ENCODE measurements at places on chromosomes 12 and 14.

DNA sequence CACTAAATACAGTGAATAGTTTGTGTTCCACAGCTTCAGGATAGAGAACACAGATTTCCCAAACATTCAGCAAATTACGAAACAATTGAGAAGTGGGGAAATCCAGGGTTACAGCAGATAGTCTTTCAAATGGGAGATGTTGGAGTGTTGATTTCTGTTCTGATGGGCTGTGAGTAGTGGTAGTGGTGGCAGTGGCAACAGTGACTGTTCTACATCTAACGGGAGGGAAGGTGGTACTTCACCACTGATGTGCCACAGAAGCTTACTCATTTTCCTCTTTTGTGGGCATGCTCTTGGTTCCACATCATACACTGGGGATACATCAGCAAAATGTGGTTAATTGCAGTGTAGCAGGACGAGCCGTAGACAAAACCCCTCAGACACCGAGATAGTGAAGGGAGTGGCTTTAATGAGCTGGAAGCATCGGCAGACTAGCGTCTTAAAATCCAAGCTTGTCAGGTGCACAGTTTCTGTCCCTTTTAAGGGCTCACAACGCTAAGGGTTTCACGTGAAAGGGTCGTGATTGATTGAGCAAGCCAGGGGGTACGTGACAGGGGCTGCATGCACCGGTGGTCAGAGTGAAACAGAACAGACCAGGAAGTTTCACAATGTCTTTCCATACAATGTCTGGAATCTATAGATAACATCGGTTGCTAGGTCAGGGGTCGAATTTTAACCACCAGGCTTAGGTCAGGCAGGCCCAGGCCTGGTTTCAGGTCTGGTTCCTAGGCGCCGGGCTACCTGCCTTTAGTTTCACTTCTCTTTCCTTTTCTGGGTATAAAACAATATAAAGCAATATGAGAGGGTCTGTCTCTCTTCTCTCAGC lies 330.6 kb upstream of the FBXO33 start:
- DNase-seq, result no peak
- H3K36me3 ChIP-seq, result no peaks in the 10 kb centered on the region
- H3K4me3 ChIP-seq, result no peak overlapping the region
- H3K27ac ChIP-seq, result no peak overlapping the region
- no peaks in the 10 kb centered on the region for H3K27me3 ChIP-seq

- H3K27ac ChIP-seq, result no peak overlapping the region
- no peaks in the 10 kb centered on the region for H3K36me3 ChIP-seq
- peaks cover 15% of the 10 kb centered on the region for H3K4me1 ChIP-seq
- H3K4me3 ChIP-seq, result no peak overlapping the region
- DNase-seq, result no peak
Measured at GRCh38 chr14:75445236-75445635, 17.4 kb downstream of the JDP2 start.

DNA sequence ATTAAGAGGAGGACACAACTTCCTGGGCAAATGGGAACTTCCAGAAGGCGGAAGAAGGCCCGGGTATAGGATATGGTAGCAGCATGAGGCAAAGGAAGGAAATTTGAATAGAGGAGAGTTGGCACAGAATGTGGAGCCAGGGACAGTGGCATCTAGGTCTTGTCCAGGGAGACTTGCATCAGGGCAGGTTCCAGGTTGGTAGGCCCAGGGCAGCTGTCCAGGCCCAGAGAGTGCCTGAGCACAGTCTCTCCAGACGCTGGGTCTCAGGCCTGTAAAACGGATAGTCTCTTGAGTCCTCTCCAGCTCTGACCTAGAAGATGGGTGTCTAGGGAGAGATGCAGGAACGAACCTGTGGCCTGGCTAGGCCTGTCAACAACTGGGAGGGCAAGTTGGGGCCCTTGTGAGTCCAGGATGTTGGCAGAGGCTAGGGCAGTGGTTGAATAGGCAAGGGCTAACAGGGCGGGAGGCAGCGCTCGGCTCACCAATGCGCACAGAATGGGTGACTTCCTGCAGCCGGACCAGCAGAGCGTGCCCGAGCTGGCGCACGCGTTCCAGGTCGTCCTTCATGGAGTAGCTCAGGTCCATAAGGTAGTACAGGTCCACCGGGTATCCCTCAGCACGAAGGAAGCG lies 9.9 kb downstream of the ITGB7 start:
- DNase-seq, result no peak
- H3K36me3 ChIP-seq, result no peaks in the 10 kb centered on the region
- no peaks in the 10 kb centered on the region for H3K27me3 ChIP-seq

GRCh38 chr12:27585739-27586265 lies 61.8 kb downstream of the PPFIBP1 start:
- H3K4me1 ChIP-seq, result peaks cover 12% of the 10 kb centered on the region
- no peaks in the 10 kb centered on the region for H3K36me3 ChIP-seq
- H3K4me3 ChIP-seq, result no peak overlapping the region
- no peaks in the 10 kb centered on the region for H3K27me3 ChIP-seq
- H3K27ac ChIP-seq, result no peak overlapping the region
- DNase-seq, result no peak

DNA sequence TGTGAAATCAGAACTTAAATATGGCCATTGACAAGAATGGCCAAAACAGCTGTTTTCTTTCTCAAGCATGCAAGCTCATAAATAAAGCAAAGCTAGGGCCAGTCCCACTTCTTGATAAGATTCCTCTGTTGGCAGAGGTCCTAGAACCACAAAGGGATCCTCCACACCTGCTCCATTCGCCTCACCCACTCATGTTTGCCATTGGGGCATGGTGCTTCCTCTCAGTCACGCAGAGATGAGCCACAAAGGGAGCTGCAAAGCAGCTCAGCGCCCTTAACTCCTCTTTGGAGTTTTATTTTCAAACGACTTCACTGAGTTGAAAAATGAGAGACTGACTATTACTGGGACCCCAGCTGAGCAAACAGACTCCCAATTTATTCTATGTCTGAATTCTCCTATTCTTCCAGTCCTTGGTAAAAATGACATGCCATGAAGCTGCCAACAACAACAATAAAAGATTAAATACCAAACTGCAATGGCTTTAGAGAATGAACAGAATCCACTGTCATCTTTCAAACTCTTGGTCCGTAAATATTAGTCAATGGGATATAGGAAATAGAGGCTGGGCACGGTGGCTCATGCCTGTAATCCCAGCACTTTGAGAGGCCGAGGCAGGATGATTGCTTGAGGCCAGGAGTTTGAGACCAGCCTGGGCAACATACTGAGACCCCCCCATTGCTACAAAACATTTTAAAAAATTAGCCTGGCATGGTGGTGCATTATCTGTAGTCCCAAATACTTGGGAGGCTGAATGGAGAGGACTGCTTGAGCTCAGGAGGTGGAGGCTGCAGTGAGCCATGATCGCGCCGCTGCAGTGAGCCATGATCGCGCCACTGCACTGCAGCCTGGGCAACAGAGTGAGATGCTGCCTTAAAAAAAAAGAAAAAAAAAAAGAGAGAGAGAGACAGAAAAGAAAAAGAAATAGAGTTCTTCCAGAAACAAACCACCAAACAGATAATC lies 16.4 kb downstream of the MANSC1 start:
- no peak overlapping the region for H3K27ac ChIP-seq
- H3K36me3 ChIP-seq, result no peaks in the 10 kb centered on the region
- no peaks in the 10 kb centered on the region for H3K27me3 ChIP-seq
- DNase-seq, result no peak
- H3K4me3 ChIP-seq, result no peak overlapping the region

- H3K27ac ChIP-seq, result no peak overlapping the region
- H3K36me3 ChIP-seq, result no peaks in the 10 kb centered on the region
- H3K4me1 ChIP-seq, result no peaks in the 10 kb centered on the region
- H3K4me3 ChIP-seq, result no peak overlapping the region
Measured at GRCh38 chr12:57118711-57119271, 7.6 kb upstream of the STAT6 start.

DNA sequence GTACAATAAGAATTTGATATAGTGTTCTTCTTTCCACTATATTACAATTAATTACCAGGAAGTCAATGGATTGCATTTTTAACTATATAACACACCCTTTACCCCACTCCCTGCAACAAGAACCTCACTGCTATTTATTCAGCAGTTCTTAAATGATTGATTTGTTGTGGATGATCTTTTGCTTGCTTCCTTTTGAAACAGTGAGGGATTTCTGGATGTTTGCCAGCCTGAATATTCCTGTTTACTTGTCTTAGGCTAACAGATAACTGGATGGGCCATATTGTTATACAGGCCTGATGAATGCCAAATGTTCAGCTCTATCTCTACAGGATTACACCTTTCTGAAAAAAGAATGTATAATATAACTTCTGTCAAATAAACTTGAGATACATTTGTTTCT lies 497.6 kb downstream of the APAF1 start:
- no peak overlapping the region for H3K4me3 ChIP-seq
- no peaks in the 10 kb centered on the region for H3K4me1 ChIP-seq
- H3K36me3 ChIP-seq, result no peaks in the 10 kb centered on the region
- H3K27me3 ChIP-seq, result no peaks in the 10 kb centered on the region
- H3K27ac ChIP-seq, result no peak overlapping the region

DNA sequence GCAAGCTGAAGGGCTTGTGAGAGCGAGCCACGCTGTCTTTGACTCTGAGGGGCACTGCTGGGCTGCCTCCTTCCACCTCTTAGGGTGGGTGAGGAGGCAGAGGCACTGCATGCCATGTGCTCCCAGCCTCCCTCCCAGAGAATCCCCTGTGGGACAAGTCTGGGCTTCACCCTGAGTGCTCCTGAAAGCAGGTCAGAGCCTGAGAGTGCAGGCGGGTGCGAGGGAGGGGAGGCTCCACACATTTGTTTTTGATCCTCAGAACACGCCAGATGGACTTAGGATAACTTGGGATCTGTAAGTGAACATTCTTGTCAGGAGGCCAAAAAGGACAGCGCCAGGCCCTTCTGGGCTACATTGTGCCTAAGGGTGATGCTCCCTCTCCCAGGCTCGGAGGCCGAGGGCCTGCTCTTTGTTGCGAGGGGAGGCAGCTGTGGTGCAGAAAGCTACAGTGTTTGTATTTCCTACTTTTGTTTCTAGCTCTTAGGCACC lies 155.4 kb downstream of the TMX1 start:
- no peaks in the 10 kb centered on the region for H3K36me3 ChIP-seq
- no peak overlapping the region for H3K4me3 ChIP-seq
- DNase-seq, result peak; percentile 50
- H3K4me1 ChIP-seq, result peaks cover 11% of the 10 kb centered on the region

DNA sequence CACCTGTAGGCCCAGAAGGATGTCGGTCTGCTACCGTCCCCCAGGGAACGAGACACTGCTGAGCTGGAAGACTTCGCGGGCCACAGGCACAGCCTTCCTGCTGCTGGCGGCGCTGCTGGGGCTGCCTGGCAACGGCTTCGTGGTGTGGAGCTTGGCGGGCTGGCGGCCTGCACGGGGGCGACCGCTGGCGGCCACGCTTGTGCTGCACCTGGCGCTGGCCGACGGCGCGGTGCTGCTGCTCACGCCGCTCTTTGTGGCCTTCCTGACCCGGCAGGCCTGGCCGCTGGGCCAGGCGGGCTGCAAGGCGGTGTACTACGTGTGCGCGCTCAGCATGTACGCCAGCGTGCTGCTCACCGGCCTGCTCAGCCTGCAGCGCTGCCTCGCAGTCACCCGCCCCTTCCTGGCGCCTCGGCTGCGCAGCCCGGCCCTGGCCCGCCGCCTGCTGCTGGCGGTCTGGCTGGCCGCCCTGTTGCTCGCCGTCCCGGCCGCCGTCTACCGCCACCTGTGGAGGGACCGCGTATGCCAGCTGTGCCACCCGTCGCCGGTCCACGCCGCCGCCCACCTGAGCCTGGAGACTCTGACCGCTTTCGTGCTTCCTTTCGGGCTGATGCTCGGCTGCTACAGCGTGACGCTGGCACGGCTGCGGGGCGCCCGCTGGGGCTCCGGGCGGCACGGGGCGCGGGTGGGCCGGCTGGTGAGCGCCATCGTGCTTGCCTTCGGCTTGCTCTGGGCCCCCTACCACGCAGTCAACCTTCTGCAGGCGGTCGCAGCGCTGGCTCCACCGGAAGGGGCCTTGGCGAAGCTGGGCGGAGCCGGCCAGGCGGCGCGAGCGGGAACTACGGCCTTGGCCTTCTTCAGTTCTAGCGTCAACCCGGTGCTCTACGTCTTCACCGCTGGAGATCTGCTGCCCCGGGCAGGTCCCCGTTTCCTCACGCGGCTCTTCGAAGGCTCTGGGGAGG lies at the start of gene LTB4R:
LTB4R (plus strand) TSS at position 857 of the 959 bp plus-strand sequence. CDS start 4,150 bp downstream, outside the sequence.
- H3K27ac ChIP-seq, result peak within 1 kb of the TSS; percentile 85
- no peaks in the 10 kb centered on the region for H3K36me3 ChIP-seq
- DNase-seq, result peak; percentile 84
- H3K27me3 ChIP-seq, result no peaks in the 10 kb centered on the region
- peak within 1 kb of the TSS; percentile 40 for H3K4me3 ChIP-seq
- peaks cover 12% of the 10 kb centered on the region for H3K4me1 ChIP-seq

GRCh38 chr14:105313381-105314286 lies 914 bp upstream of the PACS2 start:
- H3K27me3 ChIP-seq, result no peaks in the 10 kb centered on the region
- DNase-seq, result peak; percentile 45
- H3K27ac ChIP-seq, result peak overlapping the region; percentile 98
- no peaks in the 10 kb centered on the region for H3K36me3 ChIP-seq

DNA sequence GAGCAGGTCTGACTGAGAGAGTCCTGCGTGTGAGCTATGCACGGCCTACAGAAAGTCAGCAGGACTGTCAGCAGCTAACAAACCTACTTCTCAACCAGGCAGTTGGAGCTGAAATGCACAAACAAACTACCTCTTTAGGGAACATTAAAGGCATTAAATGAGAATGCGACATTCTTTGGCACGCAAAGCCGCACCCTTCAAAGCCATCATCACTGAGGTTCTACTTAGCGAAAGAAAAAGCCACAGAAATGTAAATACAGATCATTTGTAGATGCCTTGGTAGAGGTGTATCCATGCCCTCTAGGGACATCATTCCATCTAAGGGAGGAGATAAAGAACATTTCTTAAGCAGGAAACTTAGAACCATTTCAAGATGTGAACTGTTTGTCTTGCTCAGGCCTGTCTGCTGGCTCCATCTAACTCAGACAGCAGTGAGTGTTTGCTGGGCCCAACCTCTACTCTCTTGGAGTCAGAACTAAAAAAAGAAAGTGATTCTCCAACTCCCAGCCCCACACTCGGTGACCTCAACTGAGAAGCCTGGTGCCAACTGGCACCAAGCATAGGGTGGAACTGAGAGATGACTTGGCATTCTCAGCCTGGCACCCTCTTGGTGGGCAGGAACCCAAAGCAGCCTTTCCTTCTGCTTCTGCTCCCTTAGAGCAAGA lies 63.5 kb upstream of the MBIP start:
- no peaks in the 10 kb centered on the region for H3K27me3 ChIP-seq
- no peaks in the 10 kb centered on the region for H3K4me1 ChIP-seq
- no peak for DNase-seq
- H3K4me3 ChIP-seq, result no peak overlapping the region
- H3K27ac ChIP-seq, result no peak overlapping the region
- no peaks in the 10 kb centered on the region for H3K36me3 ChIP-seq

DNA sequence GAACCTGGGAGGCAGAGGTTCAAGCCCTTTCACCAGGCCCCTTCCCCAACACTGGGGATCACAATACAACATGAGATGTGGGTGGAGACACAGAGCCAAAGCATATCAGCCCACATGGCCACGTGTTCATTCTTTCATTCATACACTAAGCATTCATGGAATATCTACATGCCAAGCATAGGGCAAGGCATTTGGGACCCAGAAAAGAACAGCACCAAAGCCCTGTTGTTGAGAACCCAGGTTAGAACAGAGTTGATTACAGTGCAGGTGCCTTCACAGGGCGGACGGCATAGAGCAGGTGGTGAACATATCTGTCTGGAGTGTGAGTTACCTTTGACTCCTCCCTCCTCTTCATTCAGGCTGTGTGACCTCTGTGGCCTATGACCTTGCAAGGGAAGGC lies 159.4 kb upstream of the GSC start:
- H3K27ac ChIP-seq, result no peak overlapping the region
- H3K4me1 ChIP-seq, result peaks cover 2% of the 10 kb centered on the region
- no peaks in the 10 kb centered on the region for H3K36me3 ChIP-seq
- DNase-seq, result no peak
- H3K27me3 ChIP-seq, result no peaks in the 10 kb centered on the region
- no peak overlapping the region for H3K4me3 ChIP-seq

Measured in ovary (tissue), 10 donors.